ENCODE measurements at places on chromosomes 13 and 19. TPM values are rescaled to one million over a fixed set of nuclear protein-coding genes. Genes with fewer than 3 reads are reported as not detected.

The ZNF541 gene
- total RNA-seq, result not detected

The R3HDM4 gene
- 37.7 TPM for total RNA-seq

The CATSPERD gene
- 0.03 TPM for total RNA-seq

The RGS9BP gene
- total RNA-seq, result 0.44 TPM

The TEX101 gene
- total RNA-seq, result not detected

The CACNA1A gene
- total RNA-seq, result 0.03 TPM

The KCNRG gene
- total RNA-seq, result 0.76 TPM

The PALM gene
- 15.8 TPM for total RNA-seq

The PNMA8C gene
- total RNA-seq, result not detected

The LPAR2 gene
- total RNA-seq, result 4.7 TPM

The CNMD gene
- total RNA-seq, result not detected

The MCEMP1 gene
- not detected for total RNA-seq

The PABPC3 gene
- 0.13 TPM for total RNA-seq

The FAM83E gene
- 0.15 TPM for total RNA-seq

The FPR2 gene
- total RNA-seq, result not detected

The TNNI3 gene
- total RNA-seq, result 7.9 TPM

The LHB gene
- not detected for total RNA-seq

The DACH1 gene
- total RNA-seq, result not detected

The ZNF793 gene
- total RNA-seq, result 0.02 TPM

The COL5A3 gene
- 2.7 TPM for total RNA-seq

The PNMA8B gene
- total RNA-seq, result not detected

The DCLK1 gene
- total RNA-seq, result 0.92 TPM

The DNAJC15 gene
- total RNA-seq, result 0.18 TPM

The ZNF570 gene
- total RNA-seq, result 4.7 TPM

The TTC9B gene
- 0.61 TPM for total RNA-seq

The IFNL1 gene
- 0.10 TPM for total RNA-seq

The RNF225 gene
- 0.08 TPM for total RNA-seq

The AKAP8L gene
- total RNA-seq, result 38.3 TPM

The RNF113B gene
- not detected for total RNA-seq

The FBXO27 gene
- total RNA-seq, result 3.8 TPM

The ERICH6B gene
- not detected for total RNA-seq

The PGLYRP1 gene
- total RNA-seq, result not detected

The CCDC122 gene
- 1.7 TPM for total RNA-seq

The RFPL4A gene
- 0.84 TPM for total RNA-seq

The KLK10 gene
- 0.09 TPM for total RNA-seq

The CIC gene
- 46.2 TPM for total RNA-seq

The ZNF585A gene
- 5.9 TPM for total RNA-seq

The MED4 gene
- total RNA-seq, result 42.5 TPM

The CYP2A6 gene
- not detected for total RNA-seq

The ZNF491 gene
- not detected for total RNA-seq

The CHMP2A gene
- 216 TPM for total RNA-seq

The ZNF878 gene
- not detected for total RNA-seq

The B3GNT3 gene
- 4.1 TPM for total RNA-seq

The CBY2 gene
- not detected for total RNA-seq

The MAP4K1 gene
- total RNA-seq, result 0.62 TPM

The COMMD6 gene
- 99.5 TPM for total RNA-seq

The CPB2 gene
- total RNA-seq, result not detected

The CELF5 gene
- total RNA-seq, result 0.52 TPM

The GPR4 gene
- total RNA-seq, result 0.29 TPM

Measured in A549 treated with Hydrocortisone at 1 μM for 4 hours (cell line).